COR-L47 (cell line): ENCODE measurements at places on chromosomes 1 and 21.

GRCh38 chr1:204126956-204127355 is 24.9 kb downstream of the ETNK2 start:
- DNase-seq, result no peak

DNA sequence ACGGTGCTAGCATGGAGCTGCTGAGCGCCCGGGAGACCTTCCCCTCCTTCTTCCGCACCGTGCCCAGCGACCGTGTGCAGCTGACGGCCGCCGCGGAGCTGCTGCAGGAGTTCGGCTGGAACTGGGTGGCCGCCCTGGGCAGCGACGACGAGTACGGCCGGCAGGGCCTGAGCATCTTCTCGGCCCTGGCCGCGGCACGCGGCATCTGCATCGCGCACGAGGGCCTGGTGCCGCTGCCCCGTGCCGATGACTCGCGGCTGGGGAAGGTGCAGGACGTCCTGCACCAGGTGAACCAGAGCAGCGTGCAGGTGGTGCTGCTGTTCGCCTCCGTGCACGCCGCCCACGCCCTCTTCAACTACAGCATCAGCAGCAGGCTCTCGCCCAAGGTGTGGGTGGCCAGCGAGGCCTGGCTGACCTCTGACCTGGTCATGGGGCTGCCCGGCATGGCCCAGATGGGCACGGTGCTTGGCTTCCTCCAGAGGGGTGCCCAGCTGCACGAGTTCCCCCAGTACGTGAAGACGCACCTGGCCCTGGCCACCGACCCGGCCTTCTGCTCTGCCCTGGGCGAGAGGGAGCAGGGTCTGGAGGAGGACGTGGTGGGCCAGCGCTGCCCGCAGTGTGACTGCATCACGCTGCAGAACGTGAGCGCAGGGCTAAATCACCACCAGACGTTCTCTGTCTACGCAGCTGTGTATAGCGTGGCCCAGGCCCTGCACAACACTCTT is 1.1 kb downstream of the TAS1R3 start:
- DNase-seq, result no peak

DNA sequence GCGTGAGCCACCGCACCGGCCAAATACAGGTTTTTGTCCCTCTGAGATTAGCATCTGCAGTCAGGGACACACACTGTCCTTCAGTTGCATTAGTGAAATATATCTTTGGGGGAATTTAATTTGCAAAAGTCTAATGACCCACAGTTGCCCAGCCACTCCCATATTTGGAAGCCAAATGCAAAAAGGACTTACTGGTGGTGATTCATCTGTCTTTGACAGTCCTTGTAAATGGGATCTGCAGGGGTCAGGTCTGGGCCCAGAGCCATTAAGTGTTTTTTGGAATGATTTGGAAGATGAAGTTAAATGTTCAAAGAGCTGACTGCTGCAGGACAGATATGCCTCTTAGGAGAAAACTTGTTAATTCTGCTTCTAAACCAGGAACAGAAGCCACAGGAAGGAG is 44.6 kb upstream of the DNASE2B start:
- no peak for DNase-seq

DNA sequence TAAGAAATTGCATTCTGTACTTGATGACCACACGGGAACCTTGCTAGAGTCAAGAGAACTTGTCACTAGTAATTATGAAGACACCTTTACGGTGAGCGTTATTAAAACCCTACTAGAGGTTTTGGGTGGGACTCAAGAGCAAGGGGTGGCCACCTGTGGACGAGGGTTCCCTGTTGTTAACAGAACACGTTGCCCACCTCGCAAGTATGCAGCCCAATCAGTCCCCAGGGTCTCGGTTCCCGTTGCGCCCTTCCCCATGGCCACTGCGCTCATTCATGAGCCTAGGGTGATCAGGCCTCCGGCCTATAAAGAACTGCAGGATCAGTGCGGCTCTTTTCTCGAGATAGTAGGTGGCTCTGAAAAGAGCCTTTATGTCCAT is 30.2 kb upstream of the RNF187 start:
- peak; percentile 46 for DNase-seq

- DNase-seq, result no peak
Measured at GRCh38 chr1:182119631-182120030, 58.1 kb upstream of the ZNF648 start.

DNA sequence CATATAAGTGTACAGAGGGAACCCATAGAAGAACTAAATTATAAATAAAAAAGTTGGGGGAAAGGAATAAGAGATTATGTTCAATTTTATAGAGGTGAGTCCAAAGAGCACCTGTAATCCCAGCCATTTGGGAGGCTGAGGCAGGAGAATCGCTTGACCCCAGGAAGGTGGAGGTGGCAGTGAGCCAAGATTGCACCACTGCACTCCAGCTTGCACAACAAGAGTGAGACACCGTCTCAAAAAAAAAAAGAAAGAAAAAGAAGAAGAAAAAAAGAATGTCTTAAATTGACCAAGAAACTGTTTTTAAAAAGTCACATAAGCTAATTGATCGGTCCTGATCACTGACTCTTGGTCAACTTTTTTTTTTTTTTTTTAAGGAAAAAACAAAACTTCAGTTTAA is 19.1 kb upstream of the ATF3 start:
- no peak for DNase-seq

- DNase-seq, result no peak
Measured at GRCh38 chr1:213415691-213416380, 364.8 kb downstream of the RPS6KC1 start.

DNA sequence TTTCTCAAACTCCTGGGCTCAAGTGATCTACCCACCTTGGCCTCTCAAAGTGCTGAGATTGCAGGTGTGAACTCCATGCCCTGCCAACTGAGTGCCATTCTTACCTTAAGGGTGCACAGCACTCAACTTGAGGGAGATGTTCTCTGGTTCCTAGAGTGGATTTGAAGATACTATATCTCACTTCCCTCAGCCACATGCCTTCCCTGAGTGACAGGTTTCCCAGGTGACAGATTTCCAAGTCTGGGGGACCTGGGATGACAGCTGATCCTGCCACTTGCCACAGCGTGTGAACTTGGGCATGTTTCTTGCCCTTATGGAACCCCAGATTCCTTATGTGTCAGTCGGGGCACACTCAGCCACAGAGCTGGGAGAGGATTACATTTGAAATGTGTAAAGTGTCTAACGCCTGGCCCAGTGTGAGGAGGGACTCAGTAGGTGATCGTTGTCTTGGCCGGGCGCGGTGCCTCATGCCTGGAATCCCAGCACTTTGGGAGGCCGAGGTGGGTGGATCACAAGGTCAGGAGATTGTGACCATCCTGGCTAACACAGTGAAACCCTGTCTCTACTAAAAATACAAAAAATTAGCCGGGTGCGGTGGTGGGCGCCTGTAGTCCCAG is 29.6 kb upstream of the BTG2 start:
- no peak for DNase-seq

DNA sequence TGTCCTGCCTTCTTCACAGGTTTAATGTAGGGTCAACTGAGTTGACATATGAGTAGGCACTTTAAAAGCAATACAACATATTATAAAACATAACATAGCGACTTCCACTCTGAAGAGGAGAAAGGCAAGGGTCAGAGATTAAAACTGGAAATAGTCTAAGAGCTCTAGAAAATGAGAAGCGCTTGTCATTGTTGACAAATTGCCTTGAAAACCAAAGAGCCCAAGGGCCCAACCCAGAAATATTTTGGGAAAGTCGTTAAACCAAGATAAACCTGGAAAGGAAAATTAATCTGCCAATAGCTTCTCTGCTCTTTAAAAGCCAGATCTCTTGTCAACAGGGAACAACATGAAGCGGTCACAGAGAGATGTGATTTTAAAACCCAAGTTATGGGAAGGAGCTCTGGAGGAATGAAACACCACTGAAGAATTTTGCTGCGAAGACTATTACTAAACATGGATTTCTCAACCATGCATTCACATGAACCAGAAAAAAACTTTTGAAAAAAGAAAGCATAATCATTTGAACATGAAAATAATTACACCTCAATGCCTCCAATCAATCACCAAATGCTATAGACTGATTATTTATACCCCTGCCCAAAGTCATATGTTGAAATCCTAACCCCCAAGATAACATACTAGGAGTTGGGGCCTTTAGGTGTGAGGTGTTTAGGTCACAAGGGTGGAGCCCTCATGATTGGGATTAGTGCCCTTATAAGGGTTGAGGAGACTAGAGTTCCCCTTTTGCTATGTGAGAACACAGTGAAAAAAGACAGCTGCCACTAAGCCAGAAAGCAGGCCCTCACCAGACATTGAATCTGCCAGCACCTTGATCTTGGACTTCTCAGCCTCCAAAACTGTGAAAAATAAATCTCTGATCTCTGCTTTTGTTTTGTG is 33.0 kb upstream of the MTF1 start:
- DNase-seq, result no peak

GRCh38 chr1:158101927-158102326 is 78.8 kb upstream of the CD1D start:
- DNase-seq, result no peak

- DNase-seq, result no peak
Measured at GRCh38 chr1:229947968-229948367, 119.1 kb upstream of the GALNT2 start.

- no peak for DNase-seq
Measured at GRCh38 chr1:244092293-244092963, 41.3 kb downstream of the ZBTB18 start.

- DNase-seq, result no peak
Measured at GRCh38 chr1:169529068-169529642, 43.4 kb upstream of the SLC19A2 start.

- no peak for DNase-seq
Measured at GRCh38 chr21:27649323-27649722, 682.4 kb upstream of the ADAMTS5 start.
